ENCODE measurements at places on chromosomes 2 and 18.

GRCh38 chr18:68083131-68083530 lies 566.6 kb upstream of the DSEL start:
- DNase-seq, result no peak

DNA sequence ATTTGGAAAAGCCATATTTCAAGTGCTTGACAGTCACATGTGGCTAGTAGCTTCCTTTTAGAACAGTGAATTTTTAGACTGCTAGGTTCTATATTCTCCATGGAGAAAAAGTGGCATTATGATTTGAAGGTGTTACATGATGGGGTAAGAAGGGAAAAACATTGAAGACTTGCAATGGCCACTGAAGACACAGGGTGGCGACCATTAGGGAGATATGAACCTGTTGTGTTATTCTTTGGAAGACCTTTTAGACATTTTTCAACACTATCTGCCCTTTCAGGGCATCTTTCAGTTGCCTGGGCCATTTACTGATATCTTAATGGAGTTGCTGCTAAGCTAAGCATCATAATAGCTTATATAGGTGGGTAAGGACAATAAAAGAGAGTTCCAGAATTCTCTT lies 1387.2 kb downstream of the SUCLG1 start:
- DNase-seq, result no peak

GRCh38 chr2:111975053-111975552 lies 76.7 kb downstream of the MERTK start:
- DNase-seq, result no peak

- no peak for DNase-seq
Observed at GRCh38 chr2:186592137-186592875, 2.5 kb downstream of the ITGAV start.

DNA sequence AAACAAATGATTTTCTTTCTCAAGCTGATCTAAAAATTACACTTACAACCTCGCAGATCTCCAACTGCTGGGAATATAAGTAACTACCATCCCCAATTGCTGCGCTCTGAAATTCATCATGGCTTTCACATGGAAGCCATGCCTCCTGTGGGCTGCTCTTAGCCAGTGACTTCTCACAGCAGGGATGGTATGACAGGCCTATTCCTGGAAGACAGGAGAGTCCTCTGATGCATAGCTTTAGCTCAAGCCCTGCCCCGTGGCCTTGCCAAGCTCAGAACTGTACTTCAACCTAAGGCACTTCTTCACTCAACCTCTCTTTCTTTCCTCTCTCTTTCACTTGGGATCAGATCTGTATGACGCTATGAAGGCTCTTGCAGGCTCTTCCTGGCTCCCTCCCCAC lies 12.6 kb upstream of the ELAC1 start:
- no peak for DNase-seq

GRCh38 chr2:165795011-165795410 lies 964 bp upstream of the GALNT3 start:
- no peak for DNase-seq

GRCh38 chr2:43133708-43134570 lies 92.5 kb downstream of the ZFP36L2 start:
- no peak for DNase-seq

DNA sequence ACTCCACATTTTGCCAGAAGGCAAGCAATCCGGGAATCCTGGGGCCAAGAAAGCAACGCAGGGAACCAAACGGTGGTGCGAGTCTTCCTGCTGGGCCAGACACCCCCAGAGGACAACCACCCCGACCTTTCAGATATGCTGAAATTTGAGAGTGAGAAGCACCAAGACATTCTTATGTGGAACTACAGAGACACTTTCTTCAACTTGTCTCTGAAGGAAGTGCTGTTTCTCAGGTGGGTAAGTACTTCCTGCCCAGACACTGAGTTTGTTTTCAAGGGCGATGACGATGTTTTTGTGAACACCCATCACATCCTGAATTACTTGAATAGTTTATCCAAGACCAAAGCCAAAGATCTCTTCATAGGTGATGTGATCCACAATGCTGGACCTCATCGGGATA lies 26.8 kb downstream of the B3GNT2 start:
- no peak for DNase-seq

DNA sequence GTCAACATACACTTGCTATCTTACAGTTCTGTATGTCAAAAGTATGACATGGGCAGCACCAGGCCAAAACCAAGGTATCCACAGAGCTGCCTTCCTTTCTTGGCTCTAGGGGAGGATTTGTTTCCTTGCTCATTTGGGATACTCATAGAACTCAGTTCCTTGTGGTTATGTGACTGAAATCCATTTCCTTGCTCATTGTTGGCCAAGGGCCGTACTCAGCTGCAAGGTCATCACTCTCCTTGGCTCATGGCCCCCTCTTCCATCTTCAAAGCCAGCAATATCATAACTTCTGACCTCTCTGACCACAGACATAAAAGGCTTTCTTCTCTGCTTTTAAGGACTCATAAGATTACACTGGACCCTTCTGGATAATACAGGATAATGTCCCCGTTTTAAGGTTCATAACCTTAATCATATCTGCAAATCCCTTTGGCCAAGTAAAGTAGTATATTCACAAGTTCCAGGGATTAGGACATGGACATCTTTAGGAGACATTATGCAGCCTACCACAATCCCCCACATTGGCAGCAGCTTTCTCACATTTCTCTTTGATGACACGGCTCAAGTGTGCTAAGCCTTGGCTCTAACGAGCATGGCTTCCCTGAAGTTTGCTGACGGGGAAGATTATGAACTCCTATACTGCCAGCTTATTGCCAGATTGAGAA lies 20.9 kb downstream of the TMEM237 start:
- no peak for DNase-seq

GRCh38 chr2:37906131-37906530 lies 19.0 kb upstream of the RMDN2 start:
- DNase-seq, result no peak

- DNase-seq, result no peak
Observed at GRCh38 chr2:236117401-236117800, 50.8 kb downstream of the GBX2 start.

All from activated naive CD4-positive, alpha-beta T cell (primary cell).